ENCODE measurements at places on chromosomes 2 and 18.

DNA sequence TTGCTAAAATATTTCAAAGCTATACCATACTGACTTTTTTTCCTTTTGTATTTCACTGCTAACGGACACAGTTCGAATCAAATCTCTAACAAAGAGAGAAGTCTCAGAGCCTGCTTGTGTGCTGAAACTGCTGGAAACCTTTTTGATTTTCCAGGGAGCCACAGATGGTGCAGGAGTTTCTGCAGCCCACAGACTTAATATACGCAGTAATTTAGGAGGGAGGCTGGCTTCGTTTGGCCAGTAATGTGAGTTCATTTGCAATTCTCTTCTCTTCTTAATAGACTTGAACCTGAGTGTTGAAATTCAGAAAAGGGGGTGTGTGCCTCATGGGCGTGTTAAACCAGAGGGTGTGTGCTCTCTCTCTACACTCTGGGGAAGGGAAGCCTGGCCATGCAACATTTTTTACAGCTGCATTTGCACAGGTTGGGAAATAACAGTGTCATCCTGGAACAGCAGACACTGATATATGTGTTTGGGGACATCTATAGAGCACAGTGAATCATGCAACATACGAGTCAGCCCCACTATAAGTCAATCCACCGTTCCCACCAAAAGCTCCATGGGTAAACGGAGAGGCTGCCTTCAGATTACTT, 333.0 kb downstream of the CLIP4 start:
- DNase-seq = no peak

- DNase-seq = no peak
Measured at GRCh38 chr2:68452158-68452900, 14.8 kb downstream of the FBXO48 start.

DNA sequence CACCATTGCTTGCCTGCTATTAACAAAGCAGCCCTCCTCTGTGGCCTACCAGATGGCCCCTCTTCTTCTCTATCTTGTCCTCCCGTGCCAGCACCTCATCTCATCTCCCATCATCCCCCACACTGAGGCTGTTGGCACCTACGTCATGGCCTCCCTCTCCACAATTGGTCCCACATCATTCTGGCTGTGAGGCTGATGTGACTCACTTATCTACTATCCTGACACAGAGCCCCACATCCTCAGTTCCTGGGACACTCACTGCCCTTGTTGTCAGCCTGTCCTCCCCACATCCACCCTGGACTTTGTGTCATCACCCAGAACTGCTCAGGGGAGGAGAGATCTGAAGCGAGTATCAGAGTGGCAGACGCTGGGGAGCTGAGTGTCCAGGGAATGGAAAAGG, 102.9 kb downstream of the MRO start:
- DNase-seq = no peak

- no peak for DNase-seq
Measured at GRCh38 chr2:241733391-241734207, 831 bp upstream of the D2HGDH start.

GRCh38 chr2:113757138-113757657, 756 bp upstream of the SLC35F5 start:
- DNase-seq = no peak

DNA sequence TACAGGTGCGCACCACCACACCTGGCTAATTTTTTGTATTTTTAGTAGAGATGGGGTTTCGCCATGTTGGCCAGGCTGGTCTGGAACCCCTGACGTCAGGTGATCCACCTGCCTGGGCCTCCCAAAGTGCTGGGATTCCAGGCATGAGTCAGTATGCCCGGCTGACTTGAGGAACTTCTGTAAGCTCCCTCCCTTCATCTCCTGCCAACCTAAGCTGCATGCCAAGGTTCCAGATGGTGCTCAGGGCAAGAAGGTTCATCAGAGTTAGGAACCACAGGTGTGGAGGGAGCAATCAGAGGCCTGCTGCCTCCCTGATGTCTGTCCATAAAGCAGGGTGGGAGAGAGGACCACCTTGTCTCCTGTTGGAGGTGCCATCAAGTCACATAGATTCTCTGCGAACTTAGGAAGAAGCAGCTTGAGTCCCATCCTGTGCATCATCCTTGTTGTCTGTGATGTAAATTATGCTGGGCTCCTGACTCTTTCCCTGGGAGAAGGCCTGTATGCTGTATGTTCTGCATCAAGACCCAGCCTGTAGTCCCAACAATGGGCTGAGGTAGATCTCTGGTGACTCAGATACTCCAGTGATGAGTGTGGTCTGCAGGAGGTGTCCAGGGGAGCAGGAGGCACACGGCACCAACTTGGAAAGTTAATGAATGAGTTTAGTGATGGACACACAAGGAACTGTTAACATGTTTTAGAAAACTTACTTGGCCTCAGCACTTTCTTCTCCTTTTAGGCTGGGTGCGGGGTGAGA, 53.1 kb downstream of the TMEM17 start:
- no peak for DNase-seq

DNA sequence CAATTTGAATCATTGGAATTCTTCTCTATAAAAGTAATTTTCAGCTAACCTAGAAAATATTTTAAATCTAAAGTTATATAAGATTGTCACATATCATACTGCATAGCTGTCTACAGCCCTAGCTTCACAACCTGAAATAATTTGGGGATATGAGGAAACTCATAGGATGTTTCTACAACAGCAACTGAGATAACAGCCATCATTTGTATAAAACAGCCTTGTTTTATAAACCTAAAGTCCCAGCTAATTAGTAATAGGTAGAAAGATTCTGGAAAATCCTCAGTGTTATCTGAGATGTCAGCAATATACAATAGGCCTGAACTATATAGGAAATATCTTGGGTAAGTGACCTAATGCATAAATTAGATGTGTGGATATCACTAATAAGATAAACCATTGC, 47.6 kb upstream of the TSPYL6 start:
- DNase-seq = no peak

DNA sequence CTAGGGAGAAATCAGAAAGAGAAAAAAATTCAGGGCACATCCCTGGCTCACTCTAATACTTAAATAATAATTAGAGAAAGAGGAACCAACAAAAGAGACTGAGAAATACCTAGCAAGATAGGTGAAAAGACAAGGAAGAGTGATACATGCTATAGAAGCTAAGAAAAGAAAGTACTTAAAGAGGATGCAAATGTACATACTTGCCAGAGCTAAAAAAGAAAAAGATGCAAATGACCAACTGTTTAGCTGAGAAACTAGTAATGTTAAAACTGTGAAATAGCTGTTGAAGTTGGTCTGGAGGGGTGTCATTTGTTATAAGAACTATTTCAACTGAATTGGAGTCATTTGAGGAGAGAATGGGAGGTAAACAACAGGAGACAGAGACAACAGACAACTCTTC, 412.2 kb downstream of the SPAG16 start:
- no peak for DNase-seq

DNA sequence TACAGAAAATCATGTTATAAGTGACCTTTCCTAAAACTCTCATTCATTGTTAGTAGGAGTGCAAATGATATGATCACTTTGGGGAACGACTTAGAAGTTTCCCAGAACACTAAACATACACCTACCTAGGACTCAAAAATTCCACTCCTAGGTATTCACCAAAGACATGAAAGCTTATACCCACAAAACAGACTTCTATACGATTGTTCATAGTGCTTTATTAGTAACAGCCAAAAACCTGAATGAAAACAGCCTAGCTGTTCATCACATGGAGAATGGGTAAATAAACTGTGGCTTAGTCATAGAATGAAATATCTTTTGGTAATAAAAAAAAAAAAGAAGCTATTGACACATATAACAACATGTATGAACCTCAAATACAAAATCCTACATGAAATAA, 8.8 kb downstream of the NOL10 start:
- DNase-seq = no peak

- no peak for DNase-seq
Measured at GRCh38 chr2:5359397-5359796, 332.8 kb upstream of the SOX11 start.

DNA sequence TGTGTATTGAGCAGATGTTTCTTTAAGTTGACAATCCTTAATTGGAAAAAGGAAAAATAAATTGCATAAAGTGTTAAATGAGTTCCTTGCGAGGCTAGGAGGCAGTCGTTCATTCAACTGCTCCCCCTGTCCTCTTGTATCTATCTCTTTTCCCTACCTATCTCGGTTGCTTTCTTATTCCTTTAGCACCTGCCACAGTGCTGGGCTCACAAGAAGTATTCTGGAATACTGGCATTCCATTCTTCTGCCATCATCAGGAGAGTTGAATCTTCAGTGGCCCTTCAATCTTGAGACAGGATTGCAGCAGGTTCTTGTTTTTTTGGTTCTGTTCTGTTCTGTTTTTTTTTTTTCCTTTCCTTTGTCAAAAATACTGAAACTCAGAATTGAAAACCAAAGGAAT, 143.1 kb upstream of the AQP4 start:
- DNase-seq = no peak

GRCh38 chr2:192123847-192124246, 70.9 kb downstream of the TMEFF2 start:
- no peak for DNase-seq

- DNase-seq = no peak
Measured at GRCh38 chr2:127935337-127935736, 49.6 kb upstream of the AMMECR1L start.

GRCh38 chr2:44722026-44722625, 219.4 kb upstream of the SIX3 start:
- DNase-seq = no peak

- DNase-seq = no peak
Measured at GRCh38 chr18:28112056-28112470, 64.9 kb downstream of the CDH2 start.

GRCh38 chr2:208415897-208416296, 9.3 kb downstream of the PTH2R start:
- DNase-seq = no peak

DNA sequence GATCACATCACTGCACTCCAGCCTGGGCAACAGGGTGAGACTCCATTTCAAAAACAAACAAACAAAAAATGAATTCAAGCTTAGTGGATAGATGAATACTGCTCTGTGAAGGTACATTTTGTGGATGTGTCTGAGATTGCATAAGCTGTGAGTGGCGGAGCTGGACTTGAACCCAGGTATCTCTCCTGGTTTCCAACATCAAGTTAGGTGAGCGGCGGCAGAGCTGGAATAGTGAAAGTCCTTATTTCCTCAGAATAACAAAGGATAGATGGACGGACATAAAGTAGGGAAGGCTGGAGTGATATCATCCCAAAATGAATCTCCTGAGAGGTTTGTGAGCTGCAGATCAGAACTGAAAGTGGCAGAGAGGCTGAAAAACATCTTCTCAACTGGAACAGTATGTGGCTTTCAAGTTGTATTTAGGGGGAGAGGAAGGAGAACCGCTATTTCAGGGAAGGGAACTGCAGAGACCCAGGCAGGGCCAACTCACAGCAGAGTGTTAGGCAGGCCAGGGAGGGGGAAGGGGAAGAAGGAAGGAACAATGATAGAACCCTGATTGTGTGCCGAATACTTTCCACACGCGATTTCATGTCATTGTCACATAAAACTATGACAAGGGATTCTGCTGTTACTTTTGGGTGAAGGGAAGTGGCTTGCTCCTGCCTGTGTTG, 106.2 kb downstream of the LPIN1 start:
- no peak for DNase-seq

DNA sequence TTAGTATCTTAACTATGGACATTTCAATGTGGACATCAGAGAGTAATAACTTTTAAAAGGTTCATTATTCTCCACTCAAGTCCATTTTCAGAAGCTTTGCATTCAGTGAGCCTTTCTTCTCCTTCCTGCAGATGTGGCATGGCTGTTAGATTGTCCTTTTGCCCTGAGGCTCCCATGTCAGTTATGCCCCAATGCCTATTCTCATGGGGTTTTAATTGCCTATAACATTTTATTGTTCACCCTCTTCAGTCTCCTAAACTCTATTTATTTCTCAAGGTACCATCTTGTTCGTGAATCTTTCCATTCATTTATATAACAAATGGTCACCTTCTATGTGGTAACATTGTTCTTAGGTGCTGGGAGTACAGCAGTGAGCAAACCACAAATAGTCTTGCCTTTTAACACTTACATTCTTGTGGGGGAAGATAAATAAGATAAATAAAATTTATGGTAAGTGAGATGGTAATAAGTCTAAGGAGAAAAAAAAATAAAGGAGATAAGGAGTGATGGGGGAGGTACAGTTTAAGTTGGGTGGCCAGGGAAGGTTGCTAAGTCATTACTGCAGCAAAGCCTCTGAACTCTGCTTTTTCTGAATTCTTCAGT, 277.9 kb upstream of the SIX3 start:
- DNase-seq = no peak

- DNase-seq = no peak
Measured at GRCh38 chr2:108905176-108905575, 83.8 kb downstream of the EDAR start.

DNA sequence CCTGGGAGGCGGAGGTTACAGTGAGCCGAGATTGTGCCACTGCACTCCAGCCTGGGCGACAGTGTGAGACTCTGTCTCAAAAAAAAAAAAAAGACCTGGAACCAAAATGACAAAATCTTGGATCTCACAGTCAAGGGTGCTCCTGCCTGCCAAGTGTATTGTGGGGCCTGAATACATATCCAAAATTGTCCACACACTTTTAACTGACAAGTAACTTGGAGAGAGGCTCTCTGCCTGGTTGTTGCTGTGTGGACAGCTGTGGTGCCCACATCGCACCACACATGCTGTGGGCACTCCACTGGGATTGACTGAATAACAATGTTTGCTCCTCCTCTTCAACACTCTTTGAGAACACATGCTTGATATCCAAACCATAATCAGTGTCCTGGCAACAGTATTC, 117.6 kb upstream of the REV1 start:
- no peak for DNase-seq

- DNase-seq = no peak
Measured at GRCh38 chr2:48984922-48985321, 169.4 kb downstream of the FSHR start.

- no peak for DNase-seq
Measured at GRCh38 chr18:25798046-25798445, 292.4 kb downstream of the SS18 start.

DNA sequence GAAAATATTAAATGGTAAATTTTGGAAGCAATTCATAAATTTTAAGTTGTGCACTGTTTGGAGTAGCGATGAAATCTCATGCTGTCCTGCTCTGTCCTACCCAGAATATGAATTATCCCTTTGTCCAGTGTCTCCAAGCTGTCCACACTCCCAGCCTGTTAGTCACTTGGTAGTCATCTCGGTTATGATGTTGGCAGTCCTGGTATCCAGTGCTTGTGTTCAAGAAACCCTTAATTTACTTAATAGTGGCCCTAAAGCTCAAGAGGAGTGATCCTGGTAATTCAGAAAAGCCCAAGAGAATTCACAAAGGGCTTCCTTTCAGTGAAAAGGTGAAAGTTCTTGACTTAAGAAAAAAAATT, 71.8 kb upstream of the STAM2 start:
- DNase-seq = no peak

GRCh38 chr2:215028231-215028630, 110.2 kb downstream of the ABCA12 start:
- no peak for DNase-seq

Measured in T-helper 2 cell (primary cell).